ENCODE measurements at places on chromosomes 11 and 22. TPM values are rescaled to one million over a fixed set of nuclear protein-coding genes. Genes with fewer than 3 reads are reported as not detected.
A peak's percentile ranks its signal among the peaks of the same experiment; 100 is the strongest.

GRCh38 chr11:9461760-9462134, 935 bp downstream of the ZNF143 start:
- DNase-seq: no peak
- no peaks in the 10 kb centered on the region for H3K27me3 ChIP-seq
- 0 out of 3 replicates have a peak, but pooled peaks cover 2% of the 10 kb centered on the region for H3K36me3 ChIP-seq

GRCh38 chr22:26648528-26649388, 8.6 kb upstream of the MIAT start:
- H3K36me3 ChIP-seq: no peaks in the 10 kb centered on the region
- H3K4me1 ChIP-seq: peaks cover 20% of the 10 kb centered on the region
- H3K27ac ChIP-seq: no peak overlapping the region
- no peaks in the 10 kb centered on the region for H3K27me3 ChIP-seq
- DNase-seq: no peak

GRCh38 chr22:29291215-29291614, 15.2 kb upstream of the GAS2L1 start:
- no peaks in the 10 kb centered on the region for H3K4me1 ChIP-seq
- H3K27me3 ChIP-seq: no peaks in the 10 kb centered on the region

DNA sequence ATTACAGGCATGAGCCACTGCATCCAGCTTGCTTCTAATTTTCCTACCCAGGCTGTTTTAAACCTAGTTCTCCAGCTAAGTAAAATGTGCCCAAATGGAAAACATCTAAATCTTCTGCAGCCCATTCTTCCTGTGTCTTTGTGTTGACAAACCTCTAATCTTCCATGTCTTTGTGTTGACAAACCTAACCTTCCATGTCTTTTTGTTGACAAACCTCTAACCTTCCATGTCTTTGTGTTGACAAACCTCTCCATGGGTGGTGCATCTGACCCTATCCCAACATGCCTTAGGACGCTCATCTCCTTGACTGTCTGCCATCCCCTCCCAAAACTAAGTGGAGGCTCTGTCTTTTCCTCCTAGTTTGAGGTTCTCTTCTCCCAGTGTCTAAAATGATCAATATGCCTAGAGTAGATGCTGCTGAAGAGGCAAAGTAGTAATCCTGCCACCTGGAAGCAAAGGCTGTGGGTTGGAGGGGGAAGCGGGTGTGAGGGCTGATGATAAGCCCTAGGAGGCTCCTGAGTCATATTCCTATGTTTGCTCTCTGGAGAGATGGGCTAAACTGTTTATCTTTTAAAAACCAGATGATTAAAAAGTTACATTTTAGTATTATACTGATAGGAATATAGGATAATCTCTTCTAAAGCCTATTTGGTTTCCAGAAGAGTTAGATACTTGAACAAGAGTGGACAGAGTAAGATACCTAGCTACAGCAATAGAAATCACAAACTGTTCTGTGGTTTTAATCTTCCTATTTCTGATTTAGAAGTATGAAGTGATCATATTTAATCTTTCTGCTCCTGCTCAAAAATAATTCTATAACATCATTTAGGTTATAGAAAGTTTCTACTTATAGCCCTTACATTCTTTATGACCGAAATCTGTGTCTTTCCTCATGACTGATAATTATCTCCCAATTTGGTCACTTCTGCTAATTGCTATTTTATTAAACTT, 7.9 kb downstream of the FEN1 start:
- peaks cover 47% of the 10 kb centered on the region for H3K4me1 ChIP-seq
- H3K4me3 ChIP-seq: no peak overlapping the region
- H3K36me3 ChIP-seq: peaks cover 97% of the 10 kb centered on the region
- peak overlapping the region; percentile 70 for H3K27ac ChIP-seq

Gene MUC6
- not detected for total RNA-seq

GRCh38 chr11:2976294-2977063, 15.7 kb downstream of the NAP1L4 start:
- no peak overlapping the region for H3K4me3 ChIP-seq
- no peaks in the 10 kb centered on the region for H3K27me3 ChIP-seq
- H3K4me1 ChIP-seq: no peaks in the 10 kb centered on the region
- H3K36me3 ChIP-seq: peaks cover 93% of the 10 kb centered on the region
- no peak for DNase-seq

DNA sequence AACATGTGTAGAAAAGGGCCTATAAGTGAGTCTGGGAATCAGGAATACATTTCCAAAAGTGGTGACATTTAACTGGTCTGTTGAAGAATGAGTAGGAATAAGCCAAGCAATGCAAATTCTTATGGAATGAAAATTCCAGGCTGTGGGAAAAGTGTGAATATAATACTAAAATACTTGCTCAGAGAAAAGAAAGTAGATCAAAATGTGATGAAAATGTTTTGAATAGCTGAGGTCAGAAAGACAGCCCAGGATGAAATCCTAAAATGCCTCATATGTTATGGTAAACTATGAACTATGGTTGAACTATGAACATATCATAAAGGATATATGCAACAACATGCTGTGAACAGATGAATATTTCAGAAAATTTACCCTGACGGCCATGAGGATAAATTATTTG, 688.3 kb upstream of the FAT3 start:
- DNase-seq: no peak
- H3K36me3 ChIP-seq: no peaks in the 10 kb centered on the region
- H3K27ac ChIP-seq: no peak overlapping the region
- no peaks in the 10 kb centered on the region for H3K27me3 ChIP-seq
- H3K4me3 ChIP-seq: no peak overlapping the region

DNA sequence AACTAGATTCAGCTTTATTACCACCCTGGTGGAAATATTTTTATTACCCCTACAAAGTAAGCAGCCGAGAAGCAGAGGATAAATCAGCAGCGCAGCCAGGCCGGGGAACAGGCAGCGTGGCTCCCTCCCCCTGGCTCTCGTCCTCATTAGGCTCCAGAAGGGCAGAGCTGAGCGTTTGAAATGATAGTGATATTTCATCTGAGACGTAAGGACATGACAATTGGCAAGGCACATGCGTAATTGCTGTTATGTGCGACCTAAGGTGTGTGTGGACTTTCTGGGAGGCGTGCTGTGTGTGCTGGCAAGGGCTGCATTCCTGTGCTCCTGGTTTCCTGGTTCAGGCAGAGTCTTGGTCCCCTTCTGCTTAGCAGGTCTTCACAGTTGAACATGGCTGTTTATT, 247.8 kb downstream of the TBC1D22A start:
- H3K4me3 ChIP-seq: no peak overlapping the region
- peaks cover 4% of the 10 kb centered on the region for H3K36me3 ChIP-seq
- DNase-seq: no peak
- H3K4me1 ChIP-seq: no peaks in the 10 kb centered on the region
- H3K27me3 ChIP-seq: no peaks in the 10 kb centered on the region

Measured in K562 (cell line).